ENCODE measurements at places on chromosomes 4 and X.

GRCh38 chrX:134971926-134972325 is 18.9 kb upstream of the SMIM10 start:
- no peak for DNase-seq

DNA sequence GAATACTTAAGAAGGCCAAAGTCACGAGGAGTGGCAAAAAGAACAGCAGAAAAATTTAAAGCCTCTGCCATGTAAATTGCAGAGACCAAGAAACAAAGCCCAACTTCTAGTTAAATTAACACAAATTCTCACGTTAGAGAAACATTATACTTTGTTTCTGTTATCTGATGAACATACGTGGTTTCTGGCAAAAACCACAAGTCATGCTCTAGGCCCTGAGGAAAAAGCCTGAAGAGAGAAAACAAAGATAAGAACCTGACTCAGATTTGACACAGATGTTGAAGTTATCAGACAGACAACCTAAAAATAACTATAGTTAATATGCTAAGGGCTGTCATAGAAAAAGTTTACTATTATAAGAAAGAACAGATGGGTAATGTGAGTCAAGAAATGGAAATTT is 149.1 kb upstream of the PCDH10 start:
- no peak for DNase-seq

DNA sequence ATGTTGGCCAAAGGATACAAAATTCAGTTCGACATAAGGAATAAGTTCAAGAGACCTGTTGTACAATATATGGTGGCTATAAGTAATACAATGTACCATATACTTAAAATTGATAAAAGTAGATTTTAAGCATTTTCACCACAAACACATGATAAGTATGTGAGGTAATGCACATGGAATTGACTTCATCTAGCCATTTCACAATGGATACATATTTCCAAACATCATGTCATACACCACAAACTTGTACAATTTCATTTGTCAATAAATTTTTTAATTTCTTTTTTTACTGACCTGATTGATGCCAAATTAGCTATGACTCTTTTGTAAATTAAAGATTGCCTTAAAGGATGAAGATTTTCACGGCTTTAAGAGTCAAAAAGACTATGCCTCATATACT is 103.1 kb upstream of the VCX2 start:
- no peak for DNase-seq

GRCh38 chr4:48913346-48913745 is 6.8 kb upstream of the OCIAD2 start:
- DNase-seq, result no peak

DNA sequence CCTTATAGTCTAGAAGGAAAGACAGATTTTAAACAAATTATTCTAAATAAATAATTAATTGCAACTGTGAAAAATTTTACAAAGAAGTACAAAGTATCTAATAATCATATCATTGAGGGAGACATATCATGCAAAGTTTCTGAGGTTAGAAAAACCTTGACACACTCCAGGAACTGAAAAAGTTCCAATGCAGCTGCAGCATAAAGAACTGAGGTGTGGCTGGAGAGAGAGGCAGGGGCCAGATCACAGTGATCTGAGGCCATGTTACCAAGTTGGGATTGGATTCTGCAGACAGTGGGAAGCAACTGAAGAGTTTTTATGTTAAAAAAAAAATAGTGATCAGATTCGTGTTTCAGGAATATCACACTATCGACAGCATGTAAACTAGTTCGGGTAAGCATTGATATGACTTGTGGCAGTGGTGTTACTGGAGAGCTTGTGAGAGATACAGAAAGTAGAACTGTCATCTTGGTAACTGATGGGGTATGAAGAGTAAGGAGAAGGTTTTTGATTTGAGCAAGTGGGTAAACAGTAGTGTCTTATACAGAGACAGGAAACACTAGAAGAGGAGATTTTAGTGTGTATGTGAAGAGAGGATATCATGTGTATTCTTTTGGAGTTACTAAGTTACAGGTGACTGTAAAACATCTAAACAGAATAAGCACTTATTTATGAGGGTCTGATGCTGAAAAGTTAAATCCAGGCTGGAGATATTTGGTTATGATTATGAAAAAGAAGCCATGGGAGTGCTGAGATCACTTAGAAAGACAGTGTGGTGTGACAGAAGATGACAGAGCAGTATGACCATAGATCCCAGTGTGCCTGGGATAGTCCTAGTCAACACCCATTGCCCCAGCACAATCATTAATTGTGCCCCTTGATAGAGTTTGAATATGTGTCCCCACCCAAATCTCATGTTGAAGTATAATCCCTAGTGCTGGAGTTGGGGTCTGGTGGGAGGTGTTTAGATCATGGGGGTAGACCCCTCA is 15.6 kb upstream of the SPRY1 start:
- DNase-seq, result no peak

- no peak for DNase-seq
Measured at GRCh38 chrX:13515211-13515930, 54.0 kb upstream of the EGFL6 start.

DNA sequence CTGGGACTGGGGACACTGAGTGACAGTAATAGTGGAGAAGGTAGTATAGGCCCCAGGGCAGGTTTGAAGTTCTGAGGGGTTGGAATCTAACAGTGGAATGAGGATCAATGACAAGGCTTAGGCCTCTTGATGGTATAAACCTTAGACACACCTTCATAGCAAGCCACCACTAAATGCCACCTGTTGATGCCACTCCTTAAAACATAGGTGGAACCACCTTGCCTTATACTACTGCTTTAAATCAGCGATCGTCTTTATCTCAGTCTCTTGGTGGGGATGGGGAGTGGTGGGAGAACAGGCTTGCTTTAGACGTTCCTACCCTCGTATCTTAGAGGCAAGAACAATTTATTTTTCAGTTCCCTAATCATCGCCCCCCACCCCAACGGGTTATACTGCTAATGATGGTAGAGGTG is 1.2 kb downstream of the RAB33B start:
- DNase-seq, result no peak

DNA sequence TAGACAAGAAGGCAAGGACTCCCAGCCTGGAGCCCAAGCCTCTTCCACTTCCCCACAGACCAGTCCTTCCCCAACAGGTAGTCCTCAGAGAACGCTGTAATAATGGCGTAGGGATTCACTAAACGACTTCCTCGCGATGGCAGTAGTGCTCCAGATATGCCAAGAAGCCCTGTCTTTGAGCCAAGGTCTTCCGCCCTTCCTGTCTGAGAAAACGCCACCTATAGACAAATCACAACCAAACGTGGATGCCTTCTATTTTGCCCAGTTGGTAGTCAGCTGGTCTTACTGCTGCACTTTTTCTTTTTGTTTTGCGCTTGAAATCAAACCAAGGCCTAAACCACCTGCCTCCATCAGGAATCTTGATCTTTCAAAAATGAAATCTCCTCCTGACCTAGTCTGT is 203.3 kb downstream of the OR13H1 start:
- DNase-seq, result no peak

DNA sequence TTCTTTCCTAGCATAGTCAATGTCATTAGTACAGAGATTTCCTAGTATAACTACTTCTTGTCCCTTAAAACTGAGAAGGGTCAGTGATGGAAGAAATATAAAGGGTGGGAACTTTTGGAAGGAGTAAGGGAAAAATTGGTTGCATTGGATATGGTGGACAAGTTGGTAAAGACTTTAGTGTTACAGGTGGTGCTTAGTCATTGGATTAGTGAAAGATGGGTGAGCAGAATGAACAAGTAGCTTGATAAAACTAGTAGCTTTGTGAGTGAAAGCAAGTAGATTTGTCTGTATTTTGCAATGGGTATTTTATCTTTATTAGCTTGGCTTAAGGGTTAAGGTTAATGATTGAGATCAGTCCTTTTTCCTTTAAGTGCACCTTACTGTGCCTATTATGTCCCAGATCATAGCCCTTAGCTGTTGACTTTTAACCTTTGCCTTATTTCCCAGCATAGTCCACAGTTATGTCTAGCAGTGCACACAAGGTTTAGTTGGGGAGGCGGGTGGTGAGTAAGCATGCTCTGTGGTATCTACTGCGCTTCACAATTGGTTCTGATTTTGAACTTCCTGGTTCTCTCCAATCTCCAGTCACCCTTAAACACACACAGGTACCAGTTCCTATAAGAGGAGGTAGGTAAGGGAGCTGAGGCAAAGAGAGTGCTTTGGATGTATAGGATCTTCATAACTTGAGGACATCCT is 9.5 kb downstream of the WDR44 start:
- DNase-seq, result no peak

GRCh38 chr4:112234952-112235609 is 3.5 kb downstream of the AP1AR start:
- peak; percentile 29 for DNase-seq

GRCh38 chr4:110484767-110485166 is 8.8 kb downstream of the ENPEP start:
- no peak for DNase-seq

- DNase-seq, result peak; percentile 23
Measured at GRCh38 chr4:99593781-99594641, 19.4 kb downstream of the MTTP start.

DNA sequence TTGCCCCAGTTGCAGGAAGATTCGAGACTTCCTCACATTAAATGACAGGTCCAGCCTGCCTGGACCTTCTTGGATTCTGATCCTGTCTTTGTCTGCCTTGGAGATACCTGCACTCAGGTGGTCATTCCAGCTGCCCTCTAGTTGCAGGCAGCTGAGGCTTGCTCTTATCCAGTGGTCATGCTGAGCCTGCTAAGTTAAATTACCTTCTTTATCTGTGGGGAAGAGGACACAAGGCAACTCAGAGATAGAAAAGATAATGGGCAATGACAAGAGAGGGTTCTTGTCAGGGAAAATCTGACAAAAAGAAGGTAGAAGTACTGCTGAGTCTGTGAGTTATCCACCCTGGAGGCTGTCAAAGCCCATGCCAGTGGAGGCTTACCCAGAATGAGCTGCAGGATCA is 401.4 kb downstream of the MID1IP1 start:
- no peak for DNase-seq

GRCh38 chr4:129379429-129379828 is 283.5 kb downstream of the C4orf33 start:
- no peak for DNase-seq

DNA sequence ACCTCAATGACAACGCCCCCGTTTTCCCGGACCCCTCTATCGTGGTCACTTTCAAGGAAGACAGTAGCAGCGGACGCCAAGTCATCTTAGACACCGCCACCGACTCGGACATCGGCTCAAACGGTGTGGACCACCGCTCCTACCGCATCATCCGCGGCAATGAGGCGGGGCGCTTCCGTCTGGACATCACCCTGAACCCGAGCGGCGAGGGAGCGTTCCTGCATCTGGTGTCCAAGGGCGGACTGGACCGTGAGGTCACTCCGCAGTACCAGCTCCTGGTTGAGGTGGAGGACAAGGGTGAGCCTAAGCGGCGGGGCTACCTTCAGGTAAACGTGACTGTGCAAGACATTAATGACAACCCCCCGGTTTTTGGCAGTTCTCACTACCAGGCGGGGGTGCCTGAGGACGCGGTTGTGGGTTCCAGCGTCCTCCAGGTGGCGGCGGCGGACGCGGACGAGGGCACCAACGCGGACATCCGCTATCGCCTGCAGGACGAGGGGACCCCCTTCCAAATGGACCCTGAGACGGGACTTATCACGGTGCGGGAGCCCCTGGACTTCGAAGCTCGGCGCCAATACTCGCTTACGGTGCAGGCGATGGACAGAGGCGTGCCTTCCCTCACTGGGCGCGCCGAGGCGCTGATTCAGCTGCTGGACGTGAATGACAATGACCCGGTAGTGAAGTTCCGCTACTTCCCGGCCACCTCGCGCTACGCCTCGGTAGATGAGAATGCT is 2.2 kb downstream of the FAT4 start:
- peak; percentile 20 for DNase-seq

GRCh38 chr4:74033739-74034138 is 4.8 kb downstream of the CXCL3 start:
- DNase-seq, result no peak

DNA sequence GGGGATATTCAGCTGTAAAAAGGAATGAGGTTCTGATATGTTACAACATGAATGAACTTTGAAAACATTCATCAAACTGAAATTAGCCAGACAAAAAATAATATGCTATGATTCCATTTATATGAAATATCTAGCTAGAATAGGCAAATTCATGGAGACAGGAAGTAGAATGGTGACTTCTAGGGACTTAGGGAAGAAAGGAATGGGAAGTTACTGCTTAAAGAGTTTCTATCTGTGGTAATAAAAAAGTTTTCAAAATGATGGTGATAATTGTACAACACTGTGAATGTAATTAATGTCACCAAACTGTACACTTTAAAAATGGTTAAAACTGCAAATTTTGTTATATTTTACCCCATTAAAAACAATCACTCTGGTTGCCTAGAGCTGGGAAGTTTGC is 30.2 kb downstream of the SMIM14 start:
- DNase-seq, result no peak

DNA sequence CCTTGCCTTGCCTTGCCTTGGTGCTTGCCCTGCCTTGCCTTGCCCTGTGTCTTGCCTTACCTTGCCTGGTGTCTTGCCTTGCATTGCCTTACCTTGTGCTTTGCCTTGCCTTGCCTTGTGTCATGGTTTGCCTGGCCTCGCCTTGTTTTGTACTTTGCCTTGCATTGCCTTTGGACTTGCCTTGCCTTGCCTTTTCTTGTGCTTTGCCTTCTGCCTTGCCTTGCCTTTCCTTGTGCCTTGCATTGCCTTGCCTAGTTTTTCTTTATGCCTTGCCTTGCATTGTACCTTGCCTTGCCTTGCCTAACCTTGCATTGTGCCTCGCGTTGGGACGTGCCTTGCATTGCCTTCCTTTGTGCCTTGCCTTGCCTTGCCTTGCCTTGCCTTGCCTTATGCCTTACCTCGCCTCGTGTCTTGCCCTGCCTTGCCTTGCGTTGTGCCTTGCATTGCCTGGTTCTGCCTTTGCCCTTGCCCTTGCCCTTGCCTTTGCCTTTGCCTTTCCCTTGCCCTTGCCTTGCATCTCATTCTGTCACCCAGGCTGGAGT is 82.8 kb downstream of the TAB3 start:
- no peak for DNase-seq

DNA sequence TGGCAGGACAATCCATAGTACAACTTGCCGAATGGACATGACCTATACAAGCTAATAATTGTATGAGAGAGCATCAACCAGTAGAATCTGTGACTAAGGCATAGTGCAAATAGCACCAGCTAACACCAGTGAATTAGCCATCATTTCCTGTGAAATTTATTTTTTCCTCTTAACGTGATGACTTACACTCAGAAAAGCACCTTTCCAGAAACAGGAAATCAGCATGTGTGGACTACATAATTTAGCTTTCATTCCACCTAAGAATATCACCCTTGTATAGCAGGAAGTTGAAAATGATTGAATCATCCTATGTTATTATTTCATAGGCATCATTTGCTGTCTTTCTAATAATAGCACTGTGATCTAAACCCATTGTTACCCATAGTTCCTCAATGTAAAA is 1393.4 kb upstream of the PCDH7 start:
- DNase-seq, result no peak

DNA sequence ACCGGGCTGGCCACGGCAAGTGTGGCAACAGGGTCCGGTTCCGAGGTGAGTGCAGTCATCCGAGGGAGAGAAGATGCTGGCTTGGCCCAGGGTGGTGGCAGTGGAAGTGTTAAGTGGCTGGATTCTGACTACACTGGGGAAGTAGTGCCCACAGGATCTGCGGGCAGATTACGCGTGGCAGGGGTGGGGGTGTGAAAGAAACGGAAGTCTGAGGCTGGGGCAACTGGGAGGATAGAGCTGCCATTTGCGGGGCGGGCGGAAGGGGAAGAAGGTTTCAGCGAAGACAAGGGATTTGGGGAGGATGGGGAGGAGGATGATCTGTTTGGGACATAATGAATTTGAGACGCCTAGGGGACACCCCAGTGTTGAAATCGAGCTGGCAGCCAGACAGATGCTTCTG is 5.3 kb downstream of the RS1 start:
- no peak for DNase-seq
